ENCODE measurements at places on chromosomes 5 and 9.

GRCh38 chr5:13606051-13606450 is 338.4 kb downstream of the DNAH5 start:
- no peak for DNase-seq

- DNase-seq = peak; percentile 44
Measured at GRCh38 chr5:119418606-119419100, 33.6 kb upstream of the HSD17B4 start.

- no peak for DNase-seq
Measured at GRCh38 chr9:135969064-135969683, 8.0 kb upstream of the UBAC1 start.

GRCh38 chr5:175394601-175395000 is 49.4 kb downstream of the DRD1 start:
- DNase-seq = no peak

GRCh38 chr5:13179407-13180087 is 764.9 kb downstream of the DNAH5 start:
- no peak for DNase-seq

DNA sequence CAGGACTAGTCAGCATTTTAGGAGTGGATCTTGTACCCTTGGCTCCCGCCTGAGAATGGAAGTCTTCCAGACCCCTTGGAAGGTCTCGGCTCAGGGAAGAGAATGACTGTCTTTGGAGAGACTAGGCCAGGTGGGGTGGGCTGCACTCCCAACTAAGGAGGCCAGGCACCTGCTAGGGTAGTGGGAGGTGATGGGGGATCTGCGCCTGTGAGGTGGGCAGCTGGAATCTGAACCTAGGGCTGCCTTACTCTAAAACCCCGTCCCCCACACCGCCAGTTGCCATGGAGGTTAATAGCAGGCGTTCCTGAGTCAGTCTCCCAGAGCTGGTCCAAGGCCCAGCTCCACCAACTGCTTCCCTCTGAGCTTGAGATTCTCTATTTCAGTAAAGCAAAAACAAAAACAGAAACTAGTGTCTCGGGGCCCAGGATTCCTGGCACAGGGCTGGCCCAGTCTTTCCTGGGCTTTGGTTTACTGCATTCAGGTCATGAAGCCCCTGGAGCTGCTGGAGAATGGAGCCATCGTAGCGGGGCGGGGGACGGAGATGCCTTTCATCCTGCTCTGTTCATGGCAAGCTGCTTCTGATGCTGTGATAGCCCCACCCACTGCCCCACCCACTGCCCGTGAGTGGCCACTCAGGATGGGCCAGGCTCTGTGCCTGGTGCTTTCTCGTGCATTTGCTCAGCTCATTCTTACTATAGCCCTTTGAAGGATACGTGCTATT is 57.5 kb downstream of the DAB2IP start:
- DNase-seq = no peak

DNA sequence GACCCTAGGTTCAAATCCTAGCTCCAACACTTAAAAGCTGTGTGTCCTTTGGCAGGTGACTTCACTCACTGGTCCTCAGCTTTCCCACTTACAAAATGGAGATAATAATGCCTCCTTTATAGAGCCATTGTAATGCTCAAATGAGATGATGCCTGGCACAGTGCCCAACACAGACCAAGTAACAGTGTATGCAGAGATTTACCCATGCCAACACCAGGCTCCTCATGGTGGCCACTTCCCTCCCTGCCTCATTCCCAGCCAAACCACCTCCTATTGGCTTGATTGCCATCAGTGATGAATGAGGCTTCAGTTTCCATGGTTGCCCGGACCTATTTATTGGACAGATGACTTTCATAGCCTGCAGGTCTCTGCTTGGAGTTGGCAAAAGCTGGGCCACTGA is 469.4 kb downstream of the CDK5RAP2 start:
- DNase-seq = no peak

GRCh38 chr5:159047086-159047485 is 52.6 kb downstream of the EBF1 start:
- DNase-seq = no peak

- no peak for DNase-seq
Measured at GRCh38 chr9:83346655-83347420, 191.4 kb downstream of the FRMD3 start.

DNA sequence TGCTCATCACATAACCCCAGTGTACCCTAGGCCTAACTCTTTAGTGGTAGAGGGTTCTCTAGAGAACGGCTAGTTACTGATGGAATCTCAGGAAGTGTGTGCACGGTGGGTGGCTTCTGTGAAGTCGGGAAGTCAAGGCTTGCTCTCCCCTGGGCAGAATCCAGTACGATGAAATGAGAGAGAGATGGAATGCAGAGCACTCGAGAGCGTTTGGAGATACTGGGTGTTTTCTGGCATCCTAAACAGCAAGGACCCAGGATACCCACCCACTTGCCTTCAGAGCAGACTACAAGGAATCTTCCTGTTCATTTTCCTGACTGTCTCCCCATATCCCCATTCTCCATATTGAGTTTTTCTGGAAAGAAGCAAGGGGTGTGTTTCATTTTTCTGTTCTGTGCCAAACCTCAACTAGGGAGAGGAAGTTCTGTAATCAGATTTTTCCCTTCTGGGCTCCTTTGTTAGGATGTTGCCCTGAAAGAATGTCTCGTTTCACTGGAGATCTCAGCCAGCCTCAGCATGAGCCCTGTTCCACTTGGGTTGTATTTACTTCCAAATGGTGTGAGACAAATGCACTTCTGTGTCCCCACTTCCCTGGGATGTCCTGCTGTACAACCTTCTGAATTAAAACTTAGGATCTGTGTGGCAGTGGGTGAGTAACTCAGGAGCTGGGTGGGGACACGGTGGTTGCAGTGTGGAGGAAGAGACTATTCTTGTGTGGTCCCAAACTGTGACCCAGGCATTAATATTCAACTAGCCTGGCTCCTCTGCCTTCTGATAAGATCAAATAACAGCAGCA is 108.9 kb upstream of the SPRY4 start:
- no peak for DNase-seq

DNA sequence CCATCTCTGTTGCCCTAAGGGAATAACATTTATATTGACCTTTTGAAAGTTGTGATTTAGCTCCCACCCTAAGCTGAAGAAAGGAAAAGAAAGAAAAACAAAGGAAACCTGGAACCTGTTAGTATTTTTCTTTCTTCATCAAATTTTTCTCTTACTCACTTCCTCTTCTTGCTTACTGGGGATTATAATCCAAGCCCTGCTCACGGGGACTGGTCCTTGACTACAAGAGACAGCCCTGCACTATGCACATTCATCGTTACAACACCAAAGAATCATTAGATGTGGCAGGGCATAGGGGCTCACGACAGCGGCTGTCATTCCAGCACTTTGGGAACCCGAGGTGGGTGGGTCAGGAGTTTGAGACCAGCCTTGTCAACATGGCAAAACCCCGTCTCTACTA is 37.8 kb upstream of the LPAR1 start:
- DNase-seq = no peak

DNA sequence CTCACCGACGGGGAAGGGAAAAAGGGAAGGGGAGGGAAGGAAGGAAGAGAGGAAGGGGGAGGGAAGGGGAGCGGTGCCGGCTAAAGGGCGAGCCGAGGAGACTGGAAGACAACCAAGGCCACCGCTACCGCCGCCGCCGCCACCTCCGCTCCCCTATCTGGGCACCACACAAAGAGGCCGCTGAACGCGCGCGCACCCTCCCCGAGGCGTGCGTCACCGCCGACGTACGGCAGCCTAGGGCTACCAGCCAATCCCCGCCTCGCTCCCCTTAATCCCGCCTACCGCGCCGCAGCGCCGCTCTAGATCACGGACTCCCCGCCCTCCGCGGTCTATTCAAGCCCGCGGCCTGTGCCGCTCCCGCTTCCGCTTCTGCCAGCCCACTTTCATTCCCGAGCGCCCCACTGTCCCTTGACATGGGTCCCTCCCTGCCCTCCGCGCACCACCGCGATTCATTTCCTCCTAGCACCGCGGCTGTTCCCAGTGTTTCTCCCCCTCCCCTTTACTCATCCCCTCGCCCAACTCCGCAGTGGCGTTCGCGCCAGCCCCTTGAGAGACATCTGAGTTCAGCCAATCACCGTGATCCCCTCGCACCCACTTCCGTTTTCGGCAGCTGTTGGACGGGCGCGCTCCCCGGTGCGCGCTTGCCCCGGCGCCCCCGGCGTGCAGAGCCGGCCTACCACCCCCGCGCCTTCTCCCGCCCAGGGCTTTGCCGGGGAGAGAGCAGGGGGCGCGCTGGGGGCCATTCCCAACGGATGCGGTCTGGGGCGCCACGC is at the start of gene HNRNPA0:
HNRNPA0 (minus strand) TSS at position 176 of the 773 bp plus-strand sequence. CDS start 297 bp downstream, outside the sequence.
- DNase-seq = peak; percentile 98

DNA sequence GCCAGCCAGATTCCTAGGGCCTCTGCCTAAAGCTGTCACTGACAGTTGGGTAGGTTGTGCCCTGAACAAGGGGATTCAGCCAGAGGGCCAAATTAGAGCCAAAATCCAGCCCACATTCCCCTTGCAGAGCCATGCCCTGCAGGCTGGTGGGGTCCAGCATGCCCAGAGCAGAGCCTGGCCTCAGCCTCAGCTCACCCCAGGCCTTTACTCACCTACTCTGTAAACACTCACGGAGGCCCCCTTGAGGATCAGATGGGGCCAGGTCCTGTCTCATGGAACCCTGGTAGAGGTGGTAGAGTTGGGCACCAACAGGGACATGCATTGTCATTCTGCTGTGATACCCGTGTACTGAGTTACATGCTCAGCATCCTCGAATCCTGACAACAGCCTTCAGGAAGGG is 74.9 kb downstream of the LMX1B start:
- DNase-seq = no peak

GRCh38 chr9:76559286-76559685 is 100.3 kb downstream of the GCNT1 start:
- peak; percentile 46 for DNase-seq

DNA sequence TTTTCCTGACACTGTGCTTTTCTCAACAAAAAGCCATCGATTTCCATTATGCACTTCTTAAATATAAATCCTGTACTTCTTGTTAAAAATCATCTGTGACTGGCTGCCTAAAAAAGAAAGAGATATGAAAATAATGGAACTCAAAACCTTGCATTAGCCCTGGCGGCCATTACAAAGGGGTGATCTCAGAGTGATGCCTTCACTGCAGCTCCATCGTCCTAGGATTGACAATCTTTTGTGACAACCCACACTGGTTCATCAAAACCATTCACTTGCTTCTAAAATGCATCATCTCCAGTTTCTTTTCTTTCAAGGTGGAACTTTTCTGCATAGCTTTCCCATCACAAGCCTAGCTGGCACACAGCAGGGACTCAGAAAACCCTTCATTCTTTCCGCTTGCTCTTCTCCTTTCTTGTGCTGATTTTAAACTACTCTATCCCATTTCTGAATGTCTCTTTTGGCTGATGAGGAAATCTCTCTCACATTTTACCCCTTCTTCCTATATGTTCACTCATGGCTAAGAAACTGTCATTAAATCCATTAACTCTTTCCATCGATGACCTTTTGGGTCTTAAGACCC is 351.9 kb downstream of the GLIS3 start:
- DNase-seq = no peak

DNA sequence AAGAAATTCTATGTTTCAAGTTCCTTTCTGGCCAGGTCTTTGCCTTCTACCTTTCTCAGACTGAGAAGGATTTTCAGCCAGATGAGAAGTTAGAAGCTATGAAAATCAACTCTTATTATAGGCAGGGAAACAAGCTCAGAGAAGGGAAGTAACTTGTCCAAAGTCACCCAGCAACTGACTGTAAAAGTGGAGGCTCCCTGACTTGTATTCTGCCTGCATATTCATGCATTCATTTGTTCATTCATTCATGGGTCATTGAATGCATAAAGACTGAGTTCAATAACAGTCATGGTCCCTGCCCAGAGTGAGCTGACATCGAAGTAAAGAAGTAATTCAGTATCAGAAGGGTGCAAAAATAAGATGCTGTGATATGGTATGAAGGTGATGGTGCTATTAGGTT is 239.6 kb downstream of the PAPPA start:
- no peak for DNase-seq

- DNase-seq = no peak
Measured at GRCh38 chr9:89502671-89503070, 4.8 kb upstream of the SEMA4D start.

- DNase-seq = no peak
Measured at GRCh38 chr9:32782476-32783167, 718 bp upstream of the TMEM215 start.

GRCh38 chr5:86679529-86679928 is 61.8 kb downstream of the COX7C start:
- peak; percentile 53 for DNase-seq

DNA sequence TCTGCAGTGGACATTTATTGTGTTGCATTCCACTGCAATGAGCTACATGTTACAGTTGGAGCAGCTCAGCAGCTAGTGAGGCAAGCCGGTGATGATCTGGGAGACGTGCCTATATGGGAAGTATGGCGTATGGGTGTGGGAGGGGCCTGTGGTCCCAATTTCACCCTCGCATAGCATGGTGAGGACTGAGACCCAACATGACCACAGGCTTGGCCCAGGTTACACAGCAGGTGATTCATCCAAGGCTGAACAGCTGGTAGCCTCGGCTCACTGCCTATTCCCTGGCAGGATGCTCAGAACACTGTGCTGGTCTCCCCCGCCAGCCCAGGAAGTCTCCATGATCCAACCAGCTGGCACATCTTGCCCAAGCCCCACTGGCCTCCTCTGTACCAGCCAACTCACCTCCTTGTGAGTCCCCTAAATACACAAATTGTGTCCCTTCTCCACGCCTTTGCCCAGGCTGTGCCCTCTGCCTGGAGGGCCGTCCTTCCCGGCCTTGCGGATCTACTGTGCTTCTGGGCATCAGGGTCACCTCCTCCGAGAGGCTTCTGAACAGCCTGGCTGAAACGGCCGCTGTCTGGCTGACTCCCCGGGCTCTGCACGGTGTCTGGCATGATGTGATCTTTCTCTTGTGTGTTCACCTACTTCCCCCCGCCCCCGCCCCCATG is 81.4 kb downstream of the NSUN2 start:
- DNase-seq = no peak

- no peak for DNase-seq
Measured at GRCh38 chr5:17081142-17081541, 136.3 kb upstream of the BASP1 start.

- DNase-seq = no peak
Measured at GRCh38 chr5:77262697-77263096, 52.2 kb downstream of the PDE8B start.

DNA sequence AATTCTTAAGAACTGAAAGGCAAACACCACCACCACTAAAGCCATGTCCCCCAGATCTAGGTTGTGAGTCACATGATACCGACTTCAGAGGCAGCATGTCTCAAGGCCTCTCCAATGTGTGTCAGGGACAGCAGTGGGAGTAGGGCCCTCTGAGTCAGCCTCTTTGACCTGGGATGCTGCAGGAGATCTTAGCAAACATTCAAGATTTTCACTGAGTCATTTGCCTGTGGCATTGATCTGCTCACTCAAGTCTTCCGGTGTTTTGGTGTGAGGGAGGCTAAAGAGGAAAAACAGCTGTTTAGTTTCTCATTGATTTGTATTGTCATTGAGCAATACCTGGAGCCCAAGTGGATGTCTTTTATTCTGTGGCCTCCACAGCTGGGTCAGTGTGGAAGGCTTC is 36.1 kb downstream of the TMC1 start:
- peak; percentile 84 for DNase-seq

All from NB4 (cell line).